Pulmonary artery endothelial cell (primary cell): ENCODE measurements at places on chromosomes 11 and 22.
A peak's percentile ranks its signal among the peaks of the same experiment; 100 is the strongest.

GRCh38 chr11:88535266-88535665, 197.7 kb upstream of the CTSC start:
- no peak for DNase-seq

GRCh38 chr11:122346006-122346405, 230.0 kb upstream of the BLID start:
- DNase-seq, result no peak

- no peak for DNase-seq
Observed at GRCh38 chr22:46602025-46602424, 18.2 kb upstream of the GRAMD4 start.

GRCh38 chr11:20178976-20179375, 18.7 kb upstream of the DBX1 start:
- no peak for DNase-seq

- peak; percentile 59 for DNase-seq
Observed at GRCh38 chr11:62694455-62695167, 5.3 kb upstream of the LRRN4CL start.
